ENCODE measurements at places on chromosomes 3 and 15. TPM values are rescaled to one million over a fixed set of nuclear protein-coding genes. Genes with fewer than 3 reads are reported as not detected.
A peak's percentile ranks its signal among the peaks of the same experiment; 100 is the strongest.

DNA sequence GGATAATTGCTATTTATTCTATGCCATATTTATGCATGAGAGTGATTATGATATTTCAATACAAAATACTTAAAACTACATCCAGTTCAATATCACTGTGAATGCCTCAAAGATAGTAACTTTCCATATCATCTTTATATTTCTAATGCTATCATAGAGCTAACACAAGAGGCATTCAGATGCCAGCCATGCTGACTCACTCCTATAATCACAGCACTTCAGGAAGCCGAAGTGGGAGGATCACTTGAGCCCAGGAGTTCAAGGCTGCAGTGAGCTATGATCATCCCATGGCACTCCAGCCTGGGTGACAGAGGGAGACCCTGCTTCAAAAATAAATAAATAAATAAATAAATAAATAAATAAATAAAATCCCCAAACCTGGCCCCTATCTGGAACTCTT, 498.7 kb downstream of the EPHA3 start:
- no peaks in the 10 kb centered on the region for H3K36me3 ChIP-seq
- H3K27me3 ChIP-seq, result no peaks in the 10 kb centered on the region
- no peak overlapping the region for H3K4me3 ChIP-seq
- no peak overlapping the region for H3K27ac ChIP-seq
- H3K4me1 ChIP-seq, result no peaks in the 10 kb centered on the region

The GALNT15 gene
- total RNA-seq, result 0.30 TPM

GRCh38 chr3:107681396-107681795, 158.6 kb downstream of the BBX start:
- no peak for DNase-seq
- H3K36me3 ChIP-seq, result no peaks in the 10 kb centered on the region
- peaks cover 49% of the 10 kb centered on the region for H3K4me1 ChIP-seq
- no peak overlapping the region for H3K27ac ChIP-seq

DNA sequence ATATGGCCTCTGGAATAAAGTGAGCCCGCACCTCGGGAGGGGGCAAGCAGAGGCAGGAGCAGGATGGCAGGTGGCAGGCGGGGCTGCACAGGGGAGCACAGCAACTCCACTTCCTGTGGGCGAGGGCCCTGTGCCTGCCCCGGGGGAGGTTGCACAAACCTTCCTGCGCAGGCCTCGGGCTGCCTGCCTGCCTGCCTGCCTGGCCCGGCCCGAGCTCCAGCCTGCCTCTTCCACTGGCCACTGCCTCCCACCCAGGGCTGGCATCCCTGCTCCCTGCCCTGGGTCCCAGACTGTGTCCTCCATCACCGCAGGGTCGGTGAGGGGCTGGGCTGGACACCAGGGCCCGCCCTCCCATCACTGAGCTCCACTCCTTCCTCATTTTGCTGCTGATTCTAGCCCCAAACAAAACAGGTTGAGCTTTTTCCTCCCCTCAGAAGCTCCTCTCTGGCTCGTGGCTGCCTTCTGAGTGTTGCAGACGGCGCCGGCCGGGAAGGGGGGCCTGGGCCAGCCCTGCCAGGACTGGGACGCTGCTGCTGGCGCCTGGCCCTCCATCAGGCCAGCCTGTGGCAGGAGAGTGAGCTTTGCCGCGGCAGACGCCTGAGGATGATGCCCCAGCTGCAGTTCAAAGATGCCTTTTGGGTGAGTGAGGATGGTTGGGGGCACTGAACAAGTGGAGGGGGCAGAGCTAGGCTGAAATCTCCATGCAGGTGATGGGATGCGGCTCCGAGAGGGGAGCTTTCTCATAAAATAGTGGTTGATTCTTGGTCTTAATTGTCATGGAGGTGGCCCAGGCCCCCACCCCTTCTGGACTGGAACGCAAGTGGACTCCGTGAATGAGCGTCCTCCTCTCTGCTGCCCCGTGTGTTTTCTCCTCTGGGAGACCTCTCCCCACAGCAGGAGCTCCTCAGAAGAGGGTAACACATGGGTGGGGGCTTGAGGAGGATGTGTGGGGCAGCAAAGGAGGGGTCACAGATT, at the start of gene PSTPIP1:
Gene PSTPIP1, plus strand, starts transcription at position 156 of the 975 bp plus-strand sequence. Its CDS starts 448 bp downstream, at position 604.
- peak within 1 kb of the TSS; percentile 96 for H3K27ac ChIP-seq
- no peaks in the 10 kb centered on the region for H3K27me3 ChIP-seq
- H3K4me1 ChIP-seq, result peaks cover 74% of the 10 kb centered on the region
- peak within 1 kb of the TSS; percentile 96 for H3K4me3 ChIP-seq
- H3K36me3 ChIP-seq, result peaks cover 2% of the 10 kb centered on the region
- peak; percentile 80 for DNase-seq

The LINS1 gene
- total RNA-seq, result 41.6 TPM

DNA sequence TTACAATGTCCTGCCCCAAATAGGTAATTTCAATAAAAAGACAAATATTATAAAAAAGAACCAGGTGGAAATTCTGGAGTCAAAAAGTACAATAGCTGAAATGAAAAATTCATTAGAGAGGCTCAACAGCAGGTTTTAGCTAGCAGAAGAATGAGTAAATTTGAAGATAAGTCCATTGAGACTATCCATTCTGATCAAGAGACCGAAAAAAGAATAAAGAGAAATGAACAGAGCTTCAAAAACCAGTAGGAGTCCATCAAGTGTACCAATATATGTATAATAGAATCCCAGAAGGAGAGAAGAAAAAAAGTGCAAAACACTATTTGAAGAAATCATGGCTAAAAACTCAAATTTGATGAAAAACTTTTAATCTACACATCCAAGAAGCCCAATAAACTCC, 60.5 kb upstream of the POMGNT2 start:
- no peak for DNase-seq
- no peaks in the 10 kb centered on the region for H3K27me3 ChIP-seq
- no peak overlapping the region for H3K4me3 ChIP-seq
- peaks cover 6% of the 10 kb centered on the region for H3K36me3 ChIP-seq
- peaks cover 18% of the 10 kb centered on the region for H3K4me1 ChIP-seq

- H3K4me3 ChIP-seq, result no peak overlapping the region
- H3K4me1 ChIP-seq, result peaks cover 11% of the 10 kb centered on the region
- H3K27ac ChIP-seq, result no peak overlapping the region
- peaks cover 14% of the 10 kb centered on the region for H3K36me3 ChIP-seq
- no peaks in the 10 kb centered on the region for H3K27me3 ChIP-seq
These were observed 149.5 kb downstream of the ITPR1 start for GRCh38 chr3:4642611-4643010.

- H3K4me1 ChIP-seq, result peaks cover 26% of the 10 kb centered on the region
- H3K4me3 ChIP-seq, result no peak overlapping the region
- peaks cover 2% of the 10 kb centered on the region for H3K36me3 ChIP-seq
- H3K27me3 ChIP-seq, result no peaks in the 10 kb centered on the region
- no peak overlapping the region for H3K27ac ChIP-seq
These were observed 49.6 kb downstream of the SHQ1 start for GRCh38 chr3:72798552-72799195.

The CASR gene
- 0.23 TPM for total RNA-seq

DNA sequence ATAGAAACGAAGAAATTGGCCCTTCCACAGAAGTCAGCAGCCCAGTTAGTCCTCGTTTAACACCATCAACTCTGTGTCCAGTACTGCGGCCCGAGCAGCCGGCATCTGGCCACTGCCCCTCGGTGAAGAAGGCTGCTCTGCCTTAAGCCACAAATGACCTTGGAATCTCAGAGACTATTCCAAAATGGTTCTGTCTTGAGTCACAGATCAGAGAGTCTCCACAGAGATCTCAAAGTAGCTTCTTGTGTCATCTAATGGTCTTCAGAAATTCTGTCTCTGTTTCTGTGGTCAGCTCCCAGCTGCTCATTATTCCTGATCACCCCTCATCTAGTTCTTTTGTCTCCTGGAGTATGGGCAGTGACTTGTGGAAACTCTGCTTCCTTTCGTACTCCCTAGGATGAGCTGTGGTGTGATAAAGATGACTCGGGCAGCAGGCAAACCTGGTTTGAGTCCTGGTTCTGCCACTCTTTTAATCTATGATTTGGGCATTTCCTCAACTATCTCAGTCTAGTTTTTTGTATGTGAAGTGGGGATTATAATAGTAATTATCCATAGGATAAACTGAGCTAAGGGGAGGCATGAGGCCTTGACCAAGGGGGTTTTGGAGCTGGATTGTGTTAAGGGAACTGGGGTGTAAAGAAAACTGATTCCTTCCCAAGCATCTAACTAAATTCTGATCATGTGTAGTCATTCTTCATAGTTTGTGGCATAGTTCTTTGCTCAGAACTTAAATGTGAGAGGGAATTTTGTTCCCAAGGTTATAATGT, 22.6 kb downstream of the CRTC3 start:
- H3K27ac ChIP-seq, result peak overlapping the region; percentile 45
- peaks cover 2% of the 10 kb centered on the region for H3K36me3 ChIP-seq

- peaks cover 73% of the 10 kb centered on the region for H3K4me1 ChIP-seq
- H3K27me3 ChIP-seq, result peaks cover 6% of the 10 kb centered on the region
- H3K4me3 ChIP-seq, result peak overlapping the region; percentile 81
- peaks cover 1% of the 10 kb centered on the region for H3K36me3 ChIP-seq
These were observed 61.7 kb downstream of the CCNL1 start for GRCh38 chr3:157098121-157098822.

The GOLGA6L6 gene
- total RNA-seq, result not detected

DNA sequence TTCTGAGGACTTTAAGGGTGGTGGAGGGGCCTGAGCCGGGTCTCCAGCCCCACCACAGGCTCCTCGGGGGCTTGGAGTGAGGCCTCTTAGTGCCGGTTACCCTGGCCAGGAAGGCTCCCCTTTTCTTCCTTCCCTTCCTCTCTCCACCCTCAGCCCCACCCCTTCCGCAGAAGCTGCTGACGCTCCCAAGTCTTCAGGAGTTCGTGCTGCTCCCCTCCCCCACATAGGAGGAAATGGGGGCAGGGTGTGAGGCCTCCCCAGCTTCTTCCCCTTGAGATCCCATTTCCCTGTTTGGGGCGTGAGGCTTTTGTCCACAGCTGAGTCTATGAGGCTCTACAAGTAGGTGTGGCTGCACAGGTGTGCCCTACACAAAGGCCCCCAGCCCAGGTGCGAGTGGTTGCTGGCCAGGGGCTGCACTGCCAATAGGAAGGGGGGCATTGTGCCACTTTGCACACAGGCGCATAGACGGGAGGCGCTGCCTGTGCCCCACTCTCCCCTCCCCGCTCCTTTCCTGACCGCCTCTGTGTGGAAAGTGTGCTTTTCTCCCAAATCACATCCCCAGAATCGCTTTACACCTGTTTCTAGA, 915 bp upstream of the CALML4 start:
- H3K27ac ChIP-seq, result no peak overlapping the region
- DNase-seq, result no peak
- no peaks in the 10 kb centered on the region for H3K27me3 ChIP-seq
- H3K4me3 ChIP-seq, result no peak overlapping the region

The C3orf85 gene
- total RNA-seq, result not detected

DNA sequence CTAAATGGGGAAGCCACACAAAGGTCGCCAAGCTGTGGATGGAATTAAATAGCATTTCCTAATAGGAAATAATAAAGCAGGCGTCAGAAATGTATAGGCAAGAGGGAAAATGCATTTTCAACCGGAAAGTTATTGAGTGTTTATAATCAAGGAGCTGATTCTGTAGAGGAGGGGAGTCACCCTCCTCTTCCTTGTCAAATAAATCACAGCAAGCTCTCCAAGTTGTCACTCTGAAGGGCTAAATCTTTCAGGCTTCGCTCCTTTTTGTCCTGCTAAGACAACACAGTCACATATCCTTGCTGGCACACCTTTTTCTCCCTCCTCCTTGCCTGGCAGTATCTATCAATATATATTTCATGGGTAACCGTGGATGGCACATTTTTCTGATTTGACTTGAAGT, 338.4 kb downstream of the SATB1 start:
- H3K27ac ChIP-seq, result no peak overlapping the region
- DNase-seq, result no peak
- H3K4me3 ChIP-seq, result no peak overlapping the region

The CLRN1 gene
- not detected for total RNA-seq

The UBA7 gene
- total RNA-seq, result 93.5 TPM

- H3K4me3 ChIP-seq, result no peak overlapping the region
- no peaks in the 10 kb centered on the region for H3K36me3 ChIP-seq
- H3K4me1 ChIP-seq, result no peaks in the 10 kb centered on the region
- peaks cover 15% of the 10 kb centered on the region for H3K27me3 ChIP-seq
- no peak overlapping the region for H3K27ac ChIP-seq
- DNase-seq, result no peak
These were observed 47.7 kb upstream of the GRIP2 start for GRCh38 chr3:14587740-14588360.

The TATDN2 gene
- 49.8 TPM for total RNA-seq

DNA sequence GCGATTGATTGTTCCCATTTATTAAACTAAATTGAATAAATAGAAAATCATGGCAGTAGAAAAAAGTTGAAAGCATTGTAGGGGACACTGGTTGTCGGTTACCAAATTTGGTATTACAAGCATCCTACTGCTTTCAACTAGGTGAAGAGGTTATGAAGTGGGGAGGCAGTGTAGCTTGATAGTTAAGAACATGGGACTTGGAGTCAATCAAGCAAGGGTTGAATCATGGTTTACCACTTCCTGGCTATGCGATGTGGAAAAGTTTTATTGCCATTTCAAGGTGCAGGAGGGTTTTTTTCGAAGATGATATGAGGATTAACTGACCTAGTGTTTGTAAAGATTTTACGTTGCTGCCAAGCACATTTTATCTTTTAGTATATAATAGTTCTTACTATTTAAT, 318.2 kb upstream of the KCNH8 start:
- H3K27ac ChIP-seq, result peak overlapping the region; percentile 26
- H3K4me3 ChIP-seq, result peak overlapping the region; percentile 39
- no peaks in the 10 kb centered on the region for H3K36me3 ChIP-seq
- no peaks in the 10 kb centered on the region for H3K27me3 ChIP-seq
